ENCODE measurements at places on chromosomes 6 and 20.
A peak's percentile ranks its signal among the peaks of the same experiment; 100 is the strongest.

DNA sequence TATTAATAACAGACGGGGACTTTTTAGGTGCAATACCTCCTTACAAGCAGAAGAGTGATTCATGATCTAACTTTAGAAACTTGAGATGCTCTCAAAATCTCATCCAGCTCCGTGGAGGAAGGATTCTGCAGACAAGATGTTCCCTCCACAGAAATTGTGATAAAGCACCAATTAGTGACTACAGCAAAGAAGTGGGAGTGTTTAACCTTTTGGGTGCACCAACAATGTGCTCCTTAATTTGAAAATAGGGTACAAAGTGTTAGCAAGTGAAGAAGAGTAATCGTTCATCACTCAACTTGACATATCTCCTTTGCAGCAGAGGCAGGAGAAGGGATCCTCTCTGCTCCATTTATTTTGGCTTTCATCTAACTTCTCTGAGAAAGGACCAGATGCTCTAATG is 22.8 kb upstream of the SCP2D1 start:
- H3K27ac ChIP-seq: no peak overlapping the region
- H3K4me3 ChIP-seq: no peak overlapping the region
- H3K36me3 ChIP-seq: no peaks in the 10 kb centered on the region
- H3K4me1 ChIP-seq: no peaks in the 10 kb centered on the region

- no peak overlapping the region for H3K4me3 ChIP-seq
- DNase-seq: no peak
- H3K36me3 ChIP-seq: no peaks in the 10 kb centered on the region
- no peaks in the 10 kb centered on the region for H3K27me3 ChIP-seq
- no peak overlapping the region for H3K27ac ChIP-seq
- no peaks in the 10 kb centered on the region for H3K4me1 ChIP-seq
Observed at GRCh38 chr6:118859517-118860064, 34.4 kb upstream of the ASF1A start.

DNA sequence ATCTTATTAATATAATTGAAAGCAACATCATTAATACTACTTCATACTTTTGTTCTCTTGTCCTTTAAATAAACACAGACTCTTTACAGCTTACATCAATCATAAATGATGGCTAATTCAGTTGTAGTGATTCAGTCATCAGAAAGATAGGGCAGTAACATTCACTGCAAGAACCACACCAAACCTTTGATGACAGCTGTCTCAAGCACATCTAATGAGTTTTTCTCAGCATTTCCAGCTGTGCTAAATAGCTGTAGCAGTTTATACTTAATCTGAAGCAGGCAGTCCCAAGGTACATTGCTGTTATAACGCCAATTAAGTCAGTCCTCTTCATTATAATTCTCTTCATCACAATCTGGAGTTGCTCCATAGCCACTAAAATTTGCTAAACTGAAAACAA is 45.7 kb downstream of the PREP start:
- H3K36me3 ChIP-seq: no peaks in the 10 kb centered on the region
- no peak overlapping the region for H3K4me3 ChIP-seq
- no peaks in the 10 kb centered on the region for H3K27me3 ChIP-seq
- no peak overlapping the region for H3K27ac ChIP-seq
- no peaks in the 10 kb centered on the region for H3K4me1 ChIP-seq

DNA sequence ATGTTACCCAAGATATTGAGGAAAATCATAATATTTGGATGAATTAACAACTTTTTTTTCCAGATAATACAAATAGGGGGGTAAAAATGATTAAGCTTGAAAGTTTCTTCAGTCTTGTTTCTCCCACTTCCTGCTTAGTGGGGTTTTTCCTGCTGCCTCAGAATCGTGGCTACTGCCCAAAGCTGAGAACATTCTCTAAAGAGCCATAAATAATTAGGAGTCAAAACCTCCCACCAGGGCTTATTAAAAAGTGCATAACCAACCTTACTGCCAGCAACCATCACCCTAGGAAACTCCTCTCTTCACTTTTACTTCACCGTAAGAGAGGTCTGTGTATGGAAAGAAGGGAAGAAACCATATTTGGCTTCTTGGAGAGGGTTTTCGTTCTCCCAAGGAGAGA is 9.0 kb upstream of the LCA5 start:
- H3K27ac ChIP-seq: no peak overlapping the region
- no peak overlapping the region for H3K4me3 ChIP-seq
- H3K27me3 ChIP-seq: no peaks in the 10 kb centered on the region
- H3K36me3 ChIP-seq: peaks cover 11% of the 10 kb centered on the region
- DNase-seq: no peak

- no peak overlapping the region for H3K4me3 ChIP-seq
- no peak for DNase-seq
- H3K27me3 ChIP-seq: no peaks in the 10 kb centered on the region
- H3K4me1 ChIP-seq: peaks cover 13% of the 10 kb centered on the region
- H3K36me3 ChIP-seq: no peaks in the 10 kb centered on the region
Observed at GRCh38 chr20:6051505-6051904, 2.4 kb downstream of the LRRN4 start.

- H3K27ac ChIP-seq: no peak overlapping the region
- no peaks in the 10 kb centered on the region for H3K27me3 ChIP-seq
- no peak for DNase-seq
- H3K4me1 ChIP-seq: no peaks in the 10 kb centered on the region
- no peak overlapping the region for H3K4me3 ChIP-seq
Observed at GRCh38 chr20:4471221-4471620, 250.5 kb upstream of the PRND start.

DNA sequence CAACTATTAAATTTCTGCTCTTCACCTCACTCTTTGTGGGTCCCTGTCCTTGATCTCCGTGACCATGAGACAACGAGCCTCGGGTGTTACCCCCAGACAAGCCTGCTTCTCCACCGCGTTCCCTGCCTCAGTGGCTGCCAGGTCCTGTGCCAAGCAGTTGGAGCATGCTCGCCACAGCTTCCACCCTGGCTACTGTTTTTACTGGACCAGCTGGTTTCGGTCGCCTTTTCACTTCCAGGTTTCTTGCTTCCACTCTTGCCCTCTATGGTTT is 5.6 kb downstream of the TP53RK start:
- H3K4me3 ChIP-seq: no peak overlapping the region
- peak overlapping the region; percentile 70 for H3K27ac ChIP-seq
- DNase-seq: no peak
- H3K4me1 ChIP-seq: peaks cover 24% of the 10 kb centered on the region
- no peaks in the 10 kb centered on the region for H3K27me3 ChIP-seq

DNA sequence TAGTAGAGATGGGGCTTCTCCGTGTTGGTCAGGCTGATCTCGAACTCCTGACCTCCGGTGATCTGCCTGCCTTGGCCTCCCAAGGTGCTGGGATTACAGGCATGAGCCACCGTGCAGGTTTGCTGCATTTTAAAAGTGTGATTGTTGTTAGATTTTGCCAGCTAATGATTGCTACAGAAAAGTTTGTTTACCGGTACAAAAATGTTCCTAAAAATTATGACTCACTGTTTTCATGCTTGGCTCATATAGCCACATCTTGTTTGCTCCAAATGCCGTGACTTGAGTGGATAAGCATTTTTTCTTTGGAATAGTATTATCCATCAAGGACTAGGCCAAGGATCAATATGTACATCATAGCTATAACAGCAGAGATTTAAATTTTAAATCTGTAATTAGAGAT is 24.3 kb downstream of the LRRN4 start:
- H3K4me1 ChIP-seq: no peaks in the 10 kb centered on the region
- no peak overlapping the region for H3K4me3 ChIP-seq
- no peaks in the 10 kb centered on the region for H3K36me3 ChIP-seq
- H3K27ac ChIP-seq: no peak overlapping the region
- H3K27me3 ChIP-seq: no peaks in the 10 kb centered on the region
- no peak for DNase-seq

DNA sequence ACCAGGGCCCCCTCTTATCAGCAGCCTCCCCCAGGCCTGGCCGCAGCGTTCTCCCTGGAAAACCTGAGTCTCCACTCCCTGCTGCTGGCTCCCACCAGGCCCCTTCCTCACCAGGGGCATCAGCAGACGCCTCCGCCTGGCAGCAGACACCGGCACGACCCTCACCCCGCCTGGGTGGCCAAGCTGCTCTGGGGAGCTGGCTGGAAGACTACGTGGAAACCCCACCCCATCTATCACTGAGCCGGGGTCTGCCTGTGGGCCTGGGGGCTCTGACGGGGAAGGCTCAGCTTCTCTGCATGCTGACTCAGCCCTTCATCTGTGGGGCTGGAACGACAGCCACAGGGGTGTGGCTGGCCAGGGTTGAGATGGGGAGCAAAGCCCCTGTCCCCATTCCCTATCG is 19.1 kb upstream of the RBBP8NL start:
- H3K4me1 ChIP-seq: no peaks in the 10 kb centered on the region
- no peaks in the 10 kb centered on the region for H3K36me3 ChIP-seq
- no peaks in the 10 kb centered on the region for H3K27me3 ChIP-seq
- no peak for DNase-seq

Measured in tibial nerve (tissue), 4 donors.